ENCODE measurements at places on chromosomes 7 and 10.

DNA sequence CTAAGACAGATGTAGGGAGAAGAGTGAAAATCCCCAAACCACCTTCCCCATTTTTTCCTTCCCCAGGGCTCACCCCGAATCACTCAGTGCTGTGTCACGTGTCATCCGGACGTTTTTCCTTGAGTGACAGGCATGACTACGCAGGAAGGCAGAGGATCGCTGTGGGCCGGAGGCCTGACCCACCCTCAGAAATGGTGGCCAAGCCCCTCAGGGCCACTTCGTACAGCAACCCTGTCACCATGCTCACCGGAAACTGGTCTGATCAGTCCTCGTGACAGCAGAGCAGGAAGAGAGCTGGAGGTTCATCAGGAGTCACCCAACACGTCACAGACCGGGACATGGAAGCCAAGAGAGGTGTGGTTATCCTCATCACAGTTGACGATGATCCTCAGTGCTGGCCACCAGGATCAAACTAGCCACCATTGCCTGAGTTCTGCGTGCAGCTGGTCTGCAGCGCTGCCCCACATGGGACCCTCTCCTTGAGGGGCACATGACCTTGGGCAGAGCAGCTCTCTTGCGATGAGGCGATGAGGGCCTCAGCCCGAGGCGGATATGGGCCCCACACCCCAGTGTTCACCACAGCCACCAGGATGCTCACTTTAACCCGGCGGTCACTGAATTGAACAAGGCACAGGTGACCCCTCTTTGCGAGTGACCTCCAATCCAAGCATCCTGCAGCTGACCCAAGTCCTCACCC lies 99.3 kb upstream of the INSIG1 start:
- no peak for DNase-seq

GRCh38 chr7:143299840-143300239 lies 11.7 kb downstream of the CASP2 start:
- no peak for DNase-seq

DNA sequence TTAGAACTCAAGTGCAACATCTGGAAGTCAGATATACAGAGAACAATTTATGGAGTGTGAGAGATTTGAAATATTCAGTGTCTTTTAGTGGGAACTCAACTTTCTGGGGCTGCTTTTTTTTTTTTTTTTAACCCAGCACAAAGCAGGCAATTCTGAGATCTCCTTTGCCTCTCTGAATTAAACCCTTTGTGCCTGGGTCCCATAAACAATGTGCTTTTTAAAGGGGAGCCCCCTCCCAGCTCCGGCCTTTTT lies 146.8 kb downstream of the CELF2 start:
- no peak for DNase-seq

- no peak for DNase-seq
These were observed 40.1 kb downstream of the TNRC18 start for GRCh38 chr7:5383314-5384098.

DNA sequence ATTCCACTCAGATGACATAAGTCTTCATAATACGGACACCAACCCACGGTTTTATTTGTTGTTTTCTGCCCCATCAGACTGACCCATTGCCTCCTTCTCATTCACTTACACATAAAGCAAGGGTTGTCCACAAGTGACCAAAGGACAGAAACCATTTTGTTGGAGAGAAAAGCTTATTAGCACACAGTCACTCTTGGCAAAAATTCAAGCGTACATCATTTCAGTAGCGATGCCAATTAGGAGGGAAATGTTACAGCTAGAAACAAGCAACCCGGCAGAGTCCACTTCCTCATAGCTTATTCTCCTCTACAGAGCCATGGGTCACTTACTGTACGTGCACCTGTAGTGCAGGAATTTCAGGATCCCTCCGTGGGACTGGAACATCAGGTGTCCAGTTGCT lies 23.0 kb downstream of the ABLIM1 start:
- no peak for DNase-seq

DNA sequence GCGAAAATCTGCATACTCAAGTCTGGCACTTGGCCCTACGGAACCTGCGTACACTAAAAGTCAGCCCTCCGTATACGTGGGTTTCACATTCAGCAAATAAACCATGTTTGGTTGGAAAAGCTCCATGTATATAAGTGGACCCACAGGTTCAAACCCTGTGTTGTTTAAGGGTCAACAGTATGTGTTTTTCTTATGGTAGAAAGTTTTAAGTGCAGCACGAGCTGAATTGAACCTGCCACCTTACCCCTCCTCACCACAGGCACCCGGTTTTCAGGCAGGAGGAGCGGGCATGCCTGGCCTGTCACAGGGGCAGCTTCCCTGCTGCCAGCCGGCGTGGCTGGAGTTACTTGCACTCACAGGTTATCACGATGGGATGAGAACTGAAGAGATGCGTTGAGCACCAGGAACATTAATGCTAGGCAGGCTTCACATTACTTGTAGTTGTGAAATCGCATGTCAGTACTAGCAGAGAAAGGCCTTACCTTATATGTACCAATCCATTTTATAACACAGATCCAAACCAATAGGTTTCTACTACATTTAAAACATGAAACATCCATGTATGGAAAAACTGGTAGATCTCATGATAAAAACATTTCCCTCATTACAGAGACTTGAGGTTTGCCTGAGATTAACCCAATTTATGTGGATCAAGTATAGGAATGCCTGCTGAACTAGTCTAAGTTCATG lies 12.9 kb downstream of the INSIG1 start:
- DNase-seq = no peak

DNA sequence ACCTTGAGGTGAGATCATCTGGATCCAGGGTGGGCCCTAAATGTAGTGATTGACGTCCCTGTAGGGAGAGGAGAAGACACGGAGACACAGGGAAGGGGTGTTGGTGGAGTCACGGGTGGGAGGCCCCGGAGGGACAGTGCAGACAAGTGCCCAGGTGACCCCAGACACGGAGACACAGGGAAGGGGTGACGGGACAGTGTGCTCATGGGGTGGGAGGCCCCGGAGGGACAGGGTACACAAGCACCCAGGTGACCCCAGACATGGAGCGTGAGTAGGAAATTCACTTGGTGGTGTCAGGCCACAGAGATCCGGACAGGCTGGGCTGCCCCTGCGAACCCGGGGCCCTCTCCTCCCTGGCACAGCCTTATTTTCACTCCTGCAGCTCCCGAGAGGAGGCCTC lies 176.9 kb downstream of the PTPRN2 start:
- DNase-seq = no peak

DNA sequence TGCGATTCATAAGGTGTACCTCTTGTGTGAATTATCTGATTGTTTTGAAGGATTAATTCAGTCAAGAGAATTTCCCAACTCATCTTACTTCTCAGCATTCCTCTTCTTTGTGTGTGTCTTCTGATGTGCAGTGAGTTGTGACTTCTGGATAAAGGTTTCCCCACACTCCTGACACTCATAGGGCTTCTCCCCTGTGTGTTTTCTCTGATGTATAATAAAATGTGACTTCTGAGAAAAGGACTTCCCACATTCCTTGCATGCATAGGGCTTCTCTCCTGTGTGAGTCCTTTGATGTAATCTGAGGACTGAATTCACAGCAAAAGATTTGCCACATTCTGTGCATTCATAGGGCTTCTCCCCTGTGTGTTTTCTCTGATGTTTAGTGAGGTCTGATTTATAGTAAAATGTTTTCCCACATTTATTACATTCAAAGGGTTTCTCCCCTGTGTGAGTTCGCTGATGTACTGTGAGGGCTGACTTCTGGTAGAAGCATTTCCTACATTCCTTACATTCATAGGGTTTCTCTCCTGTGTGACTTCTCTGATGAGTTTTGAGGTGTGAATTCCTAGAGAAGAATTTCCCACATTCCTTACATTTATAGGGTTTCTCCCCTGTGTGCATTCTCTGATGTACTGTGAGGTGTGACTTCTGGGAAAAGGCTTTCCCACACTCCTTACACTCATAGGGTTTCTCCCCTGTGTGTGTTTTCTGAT lies 24.2 kb downstream of the ZNF25 start:
- no peak for DNase-seq

- no peak for DNase-seq
These were observed 44.4 kb downstream of the SCD start for GRCh38 chr10:100391163-100392002.

- no peak for DNase-seq
These were observed 149.4 kb upstream of the FERD3L start for GRCh38 chr7:19294619-19295018.

- DNase-seq = no peak
These were observed 15.5 kb downstream of the TUBGCP2 start for GRCh38 chr10:133292919-133293809.

DNA sequence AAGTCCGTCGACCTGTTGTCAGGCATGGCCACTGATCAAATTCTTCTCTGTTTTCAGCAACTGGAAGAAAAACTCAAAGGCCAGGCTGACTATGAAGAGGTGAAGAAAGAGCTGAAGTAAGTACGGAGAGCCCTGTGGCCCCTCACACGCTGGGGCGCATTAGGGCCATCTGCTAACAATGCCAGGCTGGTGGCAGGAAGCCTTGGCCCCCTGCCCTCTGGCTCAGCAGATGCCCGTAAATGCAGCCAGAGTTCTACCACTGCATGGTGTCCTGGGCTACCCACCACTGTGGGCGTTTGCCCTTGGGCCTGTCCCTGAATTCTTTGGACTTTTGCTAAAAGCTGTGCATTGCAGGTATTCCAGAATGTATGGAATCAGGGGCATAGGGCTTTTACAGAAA lies 96.9 kb upstream of the SH2B2 start:
- no peak for DNase-seq

DNA sequence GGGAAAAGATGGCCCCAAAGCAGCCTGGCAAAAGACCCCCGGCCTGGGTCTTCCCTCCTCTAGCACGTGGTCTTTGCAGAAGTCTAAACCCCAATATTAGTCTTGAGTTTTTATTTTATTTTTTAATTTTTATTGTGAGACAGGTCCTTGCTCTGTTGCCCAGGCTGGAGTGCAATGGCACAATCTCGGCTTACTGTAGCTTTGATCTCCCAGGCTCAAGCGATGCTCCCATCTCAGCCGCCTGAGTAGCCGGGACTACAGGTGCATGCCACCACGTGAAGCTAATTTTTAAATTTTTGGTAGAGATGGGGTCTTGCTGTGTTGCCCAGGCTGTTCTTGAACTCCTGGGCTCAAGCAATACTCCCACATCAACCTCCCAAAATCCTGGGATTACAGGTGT lies 40.3 kb upstream of the MXI1 start:
- DNase-seq = no peak

DNA sequence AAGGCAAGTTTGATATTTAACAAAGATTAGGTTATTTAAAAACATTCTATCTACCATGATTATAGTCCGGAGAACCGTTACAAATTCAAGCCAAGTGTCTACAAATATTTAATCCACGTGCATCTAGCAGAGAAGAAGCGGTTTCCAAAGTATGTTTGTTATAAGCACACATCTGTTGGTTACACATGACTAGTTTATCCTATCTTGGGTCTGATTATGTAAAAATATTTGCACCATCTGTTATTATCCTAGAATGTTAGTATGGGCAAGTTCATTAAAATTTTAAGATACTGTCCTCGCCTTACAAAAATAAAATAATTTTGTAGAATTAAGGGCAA lies 289.2 kb upstream of the VSTM2A start:
- DNase-seq = no peak

DNA sequence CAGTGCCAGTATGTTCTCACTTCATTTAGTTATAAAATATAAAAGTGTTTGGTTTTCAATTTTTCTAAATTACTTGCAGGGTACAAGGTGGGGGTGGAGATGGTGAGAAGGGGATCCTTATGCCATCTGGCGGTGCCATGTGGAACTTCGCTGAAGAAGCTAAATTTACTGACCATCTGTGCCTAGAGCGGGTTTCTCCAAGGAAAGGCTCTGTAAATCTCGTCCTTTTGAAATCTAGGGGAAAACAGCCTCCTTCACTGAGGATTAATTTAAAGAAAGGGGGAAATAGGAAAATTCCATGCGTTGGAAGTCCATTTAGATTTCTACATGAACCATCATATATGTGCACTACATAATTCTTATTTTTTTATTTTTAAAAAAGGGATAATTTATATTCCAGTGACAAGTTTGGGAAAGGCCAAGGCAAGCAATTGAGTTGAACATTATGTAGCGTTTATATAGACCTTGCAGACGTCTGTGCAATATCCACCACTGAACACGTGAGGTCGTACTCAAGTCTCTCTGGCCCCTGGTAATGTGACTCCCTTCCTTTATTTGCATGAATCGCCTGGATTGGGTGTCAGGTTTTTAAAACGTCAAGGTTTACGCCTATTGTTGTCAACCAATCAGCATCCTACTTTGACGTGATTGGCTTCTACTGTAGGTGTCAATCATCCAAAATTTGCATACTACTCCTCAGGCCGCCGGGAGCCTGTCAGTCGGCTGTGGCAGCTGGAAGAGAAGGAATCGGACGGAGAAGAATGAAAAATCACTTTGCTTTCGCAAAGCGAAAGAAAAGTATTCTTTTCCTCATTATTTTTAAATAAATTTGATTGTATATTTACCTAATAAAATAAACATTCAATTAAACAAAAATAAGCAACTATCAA lies 297.1 kb upstream of the NFE2L3 start:
- DNase-seq = no peak

- no peak for DNase-seq
These were observed 444 bp downstream of the NKX1-2 start for GRCh38 chr10:124449170-124450011.

GRCh38 chr7:17682586-17682985 lies 257.7 kb downstream of the SNX13 start:
- no peak for DNase-seq

DNA sequence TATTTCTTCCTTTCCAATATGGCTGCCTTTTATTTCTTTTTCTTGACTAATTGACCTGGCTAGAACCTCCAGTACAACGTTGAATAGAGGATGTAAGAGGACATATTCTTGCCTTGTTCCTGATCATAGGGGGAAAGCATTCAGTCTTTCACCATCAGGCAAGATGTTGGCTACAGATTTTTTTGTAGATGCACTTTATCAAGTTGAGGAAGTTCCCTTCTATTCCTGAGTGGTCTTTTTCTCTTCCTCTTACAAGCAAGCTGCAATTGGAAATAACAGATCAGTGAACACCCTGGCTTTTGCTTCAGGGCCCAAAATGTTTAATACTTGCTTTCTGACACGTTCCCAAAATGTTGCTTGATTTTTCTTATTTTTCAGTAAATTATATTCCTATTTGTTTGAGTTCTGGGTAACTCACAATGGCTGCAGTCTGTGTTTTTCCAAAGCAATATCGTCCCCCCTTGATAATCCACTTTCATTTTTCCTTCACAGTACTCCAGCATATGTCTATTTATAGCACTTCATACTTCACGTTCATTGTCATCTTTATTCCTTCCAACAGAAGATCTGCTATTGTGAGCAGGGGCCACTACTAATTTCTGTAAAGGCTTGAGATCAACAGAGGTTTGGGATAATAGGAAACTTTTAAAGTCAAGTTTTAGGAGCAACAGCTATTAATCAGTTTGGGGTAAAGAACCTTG lies 11.7 kb downstream of the CPEB3 start:
- no peak for DNase-seq

- DNase-seq = no peak
These were observed 5.1 kb downstream of the LMOD2 start for GRCh38 chr7:123660514-123661354.
